GM03348 (cell line): ENCODE measurements at places on chromosomes 5 and 9.

GRCh38 chr9:134885679-134886412 is 5.2 kb downstream of the FCN2 start:
- no peak for DNase-seq

DNA sequence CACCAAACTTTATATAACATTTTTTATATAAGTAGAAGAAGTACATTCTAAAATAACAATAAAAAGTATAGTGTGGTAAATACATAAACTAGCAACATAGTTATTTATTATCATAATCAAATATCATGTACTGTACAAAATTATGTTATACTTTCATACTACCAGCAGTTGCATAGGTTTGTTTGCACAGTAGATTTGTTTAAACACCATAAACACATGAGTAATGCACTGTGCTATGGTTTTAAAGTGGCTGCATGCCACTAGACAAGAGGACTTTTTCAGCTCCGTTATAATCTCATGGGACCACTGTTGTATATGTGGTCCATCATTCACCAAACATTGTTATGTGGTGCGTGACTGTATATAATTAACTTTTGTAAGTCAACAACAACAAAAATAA is 137.6 kb downstream of the DRD1 start:
- no peak for DNase-seq

DNA sequence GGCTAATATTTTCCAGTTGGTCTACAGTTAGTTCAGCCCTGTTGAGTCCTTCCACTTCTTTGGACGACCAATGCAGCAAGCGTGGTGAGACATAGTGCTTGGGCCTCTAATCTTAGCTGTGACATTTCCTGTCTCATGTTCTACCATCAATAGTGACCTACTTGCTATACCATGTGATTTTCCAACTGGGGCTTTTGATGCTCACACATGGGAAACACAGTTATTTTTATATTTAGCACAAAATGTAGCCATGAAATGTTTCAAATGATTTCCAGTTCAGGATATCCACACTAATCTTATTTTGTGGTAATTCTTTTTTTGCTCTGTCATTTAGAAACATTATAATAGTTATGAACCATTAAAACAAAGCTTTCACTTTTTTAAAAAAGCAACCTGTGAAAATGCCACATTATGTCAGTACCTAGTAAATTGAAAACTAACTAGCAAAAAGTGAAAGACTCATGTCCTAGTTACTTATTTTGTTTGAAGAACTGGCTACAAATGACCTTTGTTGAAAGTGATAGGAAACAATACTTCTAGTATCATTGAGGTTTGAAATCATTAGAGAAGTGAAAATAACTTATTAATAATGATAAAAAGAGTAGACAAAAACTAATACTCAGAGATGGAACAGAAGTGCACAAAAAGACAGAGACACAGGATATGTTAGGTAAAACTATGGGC is 18.3 kb downstream of the MARCHF3 start:
- DNase-seq, result no peak

DNA sequence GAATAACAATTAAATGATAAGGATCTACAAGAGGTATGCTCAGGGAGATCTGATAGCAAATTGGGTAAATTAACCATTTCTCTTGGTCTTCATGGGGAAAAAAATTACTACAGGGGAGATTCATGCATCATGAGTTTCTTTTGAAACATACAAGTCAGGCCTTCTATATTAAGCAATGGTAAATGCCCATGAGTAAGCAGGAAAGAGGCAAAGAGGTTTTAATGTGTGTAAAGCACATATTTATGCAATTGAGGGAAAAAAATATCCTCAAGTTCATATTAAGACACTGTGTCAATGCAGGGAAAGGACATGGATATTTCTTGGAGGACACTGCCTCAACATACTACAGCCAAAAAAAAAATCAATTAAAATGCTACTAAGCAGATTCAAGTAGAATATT is 73.4 kb upstream of the NR4A3 start:
- DNase-seq, result peak; percentile 4

GRCh38 chr5:134127376-134127861 is 12.9 kb downstream of the TCF7 start:
- DNase-seq, result no peak

DNA sequence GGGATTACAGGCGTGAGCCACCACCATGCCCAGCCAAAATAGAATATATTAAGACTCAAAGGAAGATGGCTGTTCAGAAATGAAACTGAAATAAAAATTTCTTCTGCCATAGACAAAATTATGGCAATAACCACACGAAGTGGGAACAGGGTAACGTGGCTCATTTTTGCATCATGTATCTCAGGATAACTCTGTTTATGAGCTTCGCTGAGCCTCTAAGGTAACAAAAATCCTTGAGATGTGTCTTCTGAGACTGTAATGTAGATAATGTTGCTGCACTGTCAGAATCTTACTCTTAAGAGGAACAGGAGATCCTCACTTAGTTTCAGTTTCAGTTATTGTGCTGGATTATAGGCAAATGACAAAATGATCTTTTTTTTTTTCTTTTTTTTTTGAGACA is 153.8 kb downstream of the GOLPH3 start:
- DNase-seq, result no peak

DNA sequence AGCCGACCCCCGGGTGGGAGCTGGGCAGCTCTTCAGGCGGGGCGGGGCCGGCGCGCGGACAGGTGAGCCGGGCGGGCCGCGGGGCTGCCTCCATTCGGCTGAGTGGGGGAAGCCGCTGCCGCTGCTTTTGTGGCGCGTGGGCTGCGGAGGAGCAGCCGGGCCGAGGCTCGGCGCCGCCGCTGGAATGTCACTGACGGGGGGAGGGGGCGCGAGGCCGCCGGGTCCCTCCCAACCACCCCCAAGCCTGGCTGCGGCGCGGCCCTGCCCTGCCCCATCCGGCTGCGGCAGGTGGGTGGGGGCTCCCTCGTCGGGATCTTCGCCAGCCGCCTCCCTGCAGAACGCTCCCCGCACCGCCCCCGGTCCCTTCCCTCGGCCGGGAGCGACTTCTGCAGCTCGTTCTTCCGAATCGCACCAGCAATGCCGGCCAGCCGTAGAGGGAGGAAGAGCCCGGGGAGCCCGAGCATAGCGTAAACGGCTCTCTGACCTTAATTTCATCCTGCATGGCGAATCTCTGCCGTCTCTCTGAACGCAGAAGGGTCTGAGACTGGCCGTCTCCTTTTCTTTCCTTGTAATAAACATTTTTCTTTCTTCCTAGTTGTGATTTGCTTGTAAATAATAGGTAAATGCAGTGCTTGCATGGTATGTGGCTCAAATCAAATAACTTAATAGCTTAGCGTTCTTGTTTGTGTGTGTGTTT is 505 bp downstream of the SPTAN1 start:
- DNase-seq, result peak; percentile 73

- DNase-seq, result no peak
Observed at GRCh38 chr9:72262063-72262462, 102.9 kb downstream of the ZFAND5 start.

DNA sequence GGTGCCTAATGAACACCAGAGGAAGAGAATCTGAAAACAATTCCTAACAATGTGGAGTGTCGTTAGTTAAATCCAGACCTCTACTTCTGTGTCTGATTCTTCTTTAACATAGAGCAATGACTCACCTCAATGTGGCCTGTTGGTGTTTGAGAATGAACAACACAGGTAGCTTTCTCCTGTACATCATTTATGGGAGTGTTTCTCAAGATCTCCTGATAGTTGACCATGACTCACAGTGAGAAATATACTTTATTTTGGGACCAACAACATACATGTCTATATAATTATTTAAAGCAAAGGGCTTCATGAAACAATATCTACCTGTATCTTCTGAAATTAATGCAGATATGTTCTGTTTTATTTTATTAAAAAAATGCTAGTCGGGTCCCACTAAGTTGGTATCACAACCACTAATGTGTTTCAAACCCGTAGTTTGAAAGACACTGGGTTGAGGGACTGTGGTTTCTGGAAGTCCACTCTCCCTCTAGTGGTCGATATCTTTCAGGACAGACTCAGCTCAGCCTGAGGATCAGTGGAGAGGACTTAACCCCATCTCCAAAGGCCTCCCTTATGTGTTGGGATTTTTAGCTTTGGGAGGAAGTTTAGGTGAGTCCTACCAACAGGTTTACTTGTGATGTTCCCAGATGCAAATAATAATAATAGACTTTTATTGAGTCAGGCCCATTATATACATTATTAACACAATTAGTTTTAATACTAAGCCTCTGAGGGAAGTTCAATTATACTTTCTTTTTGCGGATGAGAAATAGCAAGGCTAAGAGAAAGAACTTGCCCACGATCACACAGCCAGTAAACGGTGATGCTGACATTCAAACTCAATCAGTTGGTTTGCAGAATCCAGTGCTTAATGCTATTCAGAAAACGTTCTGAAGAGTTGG is 70.0 kb upstream of the KLF9 start:
- DNase-seq, result peak; percentile 86

- DNase-seq, result no peak
Observed at GRCh38 chr5:142777099-142777498, 6.9 kb downstream of the ARHGAP26 start.

GRCh38 chr5:21823076-21823574 is 1030.0 kb downstream of the CDH12 start:
- DNase-seq, result no peak

DNA sequence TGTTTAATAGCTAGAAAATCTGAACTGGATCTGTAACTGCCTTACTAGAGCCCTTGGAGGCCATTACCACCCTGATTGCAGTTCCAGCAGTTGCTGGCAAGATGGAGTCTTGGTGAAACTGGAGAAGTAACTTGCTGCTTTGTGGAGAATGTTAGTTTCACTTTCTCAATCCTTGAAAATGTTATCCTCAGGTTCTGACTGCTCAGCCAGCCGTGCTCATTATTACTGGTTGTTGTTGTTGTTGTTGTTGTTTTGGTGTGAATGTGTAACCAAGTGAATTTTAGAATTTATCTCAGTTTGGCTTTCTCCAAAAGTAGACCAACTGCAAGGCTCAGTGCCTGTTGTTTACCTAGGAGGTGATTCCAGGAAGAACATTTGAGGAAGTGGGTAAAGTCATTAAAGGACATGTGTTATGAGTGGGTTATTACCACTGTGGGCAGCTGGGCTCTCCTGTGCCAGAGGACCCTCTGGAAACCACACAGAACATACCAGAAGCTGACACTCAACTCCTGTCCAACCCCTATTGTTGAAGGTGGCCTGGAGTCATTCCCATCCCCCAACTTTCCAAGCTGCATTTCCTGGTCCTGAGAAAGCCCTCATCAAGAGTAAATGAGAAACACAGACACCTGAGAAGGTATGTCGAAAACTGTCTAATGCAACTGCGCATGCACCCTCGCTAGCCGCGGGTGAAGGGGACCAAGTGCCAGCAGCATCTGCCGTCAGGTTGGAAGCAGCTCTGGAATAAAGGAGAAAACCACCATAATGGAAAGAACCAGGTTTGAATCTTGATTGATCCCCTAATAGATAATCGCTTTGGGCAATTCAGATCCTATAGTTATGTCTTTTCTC is 111.6 kb downstream of the CMYA5 start:
- DNase-seq, result no peak

DNA sequence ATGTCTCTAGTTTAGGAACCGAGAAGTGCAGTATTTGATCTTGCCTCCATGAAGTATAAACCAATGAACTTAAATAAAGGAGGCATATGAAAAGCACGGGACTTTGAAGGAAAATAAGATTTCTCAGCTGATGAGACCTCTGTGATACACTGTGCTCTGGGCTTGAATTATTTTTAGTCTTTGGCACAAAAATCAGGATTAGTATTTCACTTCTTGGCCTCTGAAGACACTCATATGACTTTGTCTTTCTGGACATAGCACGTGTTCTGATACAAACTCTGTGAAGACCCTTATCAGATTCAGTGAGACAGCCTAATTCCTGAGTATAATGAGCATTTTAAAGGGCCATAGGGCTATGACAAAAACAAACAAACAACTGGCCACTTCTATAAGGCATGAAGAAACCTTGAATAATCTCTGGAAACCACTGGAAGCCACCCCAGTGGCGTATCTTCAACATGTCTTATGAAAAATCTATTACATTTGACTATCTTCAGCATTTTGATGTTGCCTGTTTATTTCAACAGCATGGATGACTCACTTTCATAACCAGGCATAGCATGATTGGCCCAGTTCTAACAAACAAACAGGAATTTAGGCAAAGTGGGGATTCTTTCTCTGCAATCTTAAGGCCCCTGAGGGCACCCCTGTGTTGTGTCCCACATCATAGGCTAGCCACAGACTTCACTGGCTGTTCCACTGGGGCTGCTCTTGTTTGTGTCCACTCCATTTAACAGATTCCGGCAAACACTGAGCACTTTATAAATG is 90.3 kb upstream of the ZNF462 start:
- DNase-seq, result no peak

DNA sequence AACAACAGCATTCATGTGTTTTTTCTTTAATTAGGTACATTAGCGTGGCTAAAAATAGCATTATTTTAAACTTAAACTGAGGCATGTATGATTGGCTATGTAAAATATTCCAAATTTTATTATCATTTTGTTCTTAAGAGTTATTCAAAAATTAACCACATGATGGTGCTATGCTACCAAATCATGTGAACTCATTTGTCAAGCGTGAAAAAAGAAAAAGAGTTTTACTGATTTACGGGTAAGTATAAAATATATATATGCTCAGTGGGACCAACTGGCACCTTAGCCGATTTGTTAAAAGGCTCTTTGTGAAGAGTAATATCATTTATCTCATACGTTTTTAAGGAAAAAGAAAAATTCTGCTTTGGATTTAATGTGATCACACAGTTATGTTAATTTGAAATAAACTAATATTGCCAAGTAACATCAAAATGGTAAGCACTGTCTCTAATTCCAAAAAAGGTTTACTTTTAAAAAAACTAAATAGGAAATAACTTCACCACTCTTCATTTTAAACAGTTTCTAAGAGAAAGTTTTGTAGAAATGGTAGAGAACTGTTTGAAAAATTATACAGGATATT is 1042.3 kb downstream of the CDH12 start:
- DNase-seq, result peak; percentile 7
